ENCODE measurements at places on chromosomes 2 and 18. TPM values are rescaled to one million over a fixed set of nuclear protein-coding genes. Genes with fewer than 3 reads are reported as not detected.

The COL4A4 gene
- 0.11 TPM for total RNA-seq

The CYTIP gene
- not detected for total RNA-seq

DNA sequence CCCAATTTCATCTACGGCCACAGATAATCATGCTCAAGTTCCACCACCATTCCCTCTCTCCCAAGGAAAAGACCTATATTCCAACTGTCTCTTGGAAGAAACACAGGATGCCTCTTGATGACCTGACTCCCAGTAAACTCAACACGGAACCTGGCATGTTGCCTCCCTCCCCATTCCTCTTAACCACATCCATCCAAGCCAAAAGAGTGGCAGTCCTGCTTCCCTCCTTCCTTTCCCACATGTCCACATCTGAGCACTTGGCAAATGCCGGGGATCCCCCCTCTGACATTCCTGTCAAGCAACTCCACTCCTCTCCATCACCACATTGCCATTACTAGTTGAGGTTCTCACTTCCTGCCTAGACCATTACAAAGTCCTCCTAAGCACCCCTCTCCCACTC, 49.4 kb downstream of the PID1 start:
- H3K36me3 ChIP-seq, result no peaks in the 10 kb centered on the region
- no peak overlapping the region for H3K4me3 ChIP-seq

DNA sequence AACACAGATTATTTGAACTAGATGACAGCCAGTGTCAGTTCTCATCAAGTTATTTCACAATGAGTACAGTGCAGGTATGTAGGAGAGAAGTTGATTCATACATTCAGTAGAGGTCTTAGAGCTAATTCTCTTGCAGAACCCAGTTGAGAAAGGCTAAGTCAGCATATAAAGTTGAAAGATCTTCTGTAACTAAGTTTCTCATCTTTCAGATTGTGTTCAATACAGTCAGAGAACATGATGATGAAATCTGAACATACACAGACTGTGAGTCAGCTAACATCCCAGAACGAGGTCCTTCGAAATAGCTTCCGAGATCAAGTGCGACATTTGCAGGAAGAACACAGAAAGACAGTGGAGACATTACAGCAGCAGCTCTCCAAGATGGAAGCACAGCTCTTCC, 41.9 kb upstream of the LIMS1 start:
- H3K27ac ChIP-seq, result no peak overlapping the region
- no peaks in the 10 kb centered on the region for H3K4me1 ChIP-seq
- H3K27me3 ChIP-seq, result no peaks in the 10 kb centered on the region
- peaks cover 23% of the 10 kb centered on the region for H3K36me3 ChIP-seq

The CCDC85A gene
- total RNA-seq, result 1.9 TPM

DNA sequence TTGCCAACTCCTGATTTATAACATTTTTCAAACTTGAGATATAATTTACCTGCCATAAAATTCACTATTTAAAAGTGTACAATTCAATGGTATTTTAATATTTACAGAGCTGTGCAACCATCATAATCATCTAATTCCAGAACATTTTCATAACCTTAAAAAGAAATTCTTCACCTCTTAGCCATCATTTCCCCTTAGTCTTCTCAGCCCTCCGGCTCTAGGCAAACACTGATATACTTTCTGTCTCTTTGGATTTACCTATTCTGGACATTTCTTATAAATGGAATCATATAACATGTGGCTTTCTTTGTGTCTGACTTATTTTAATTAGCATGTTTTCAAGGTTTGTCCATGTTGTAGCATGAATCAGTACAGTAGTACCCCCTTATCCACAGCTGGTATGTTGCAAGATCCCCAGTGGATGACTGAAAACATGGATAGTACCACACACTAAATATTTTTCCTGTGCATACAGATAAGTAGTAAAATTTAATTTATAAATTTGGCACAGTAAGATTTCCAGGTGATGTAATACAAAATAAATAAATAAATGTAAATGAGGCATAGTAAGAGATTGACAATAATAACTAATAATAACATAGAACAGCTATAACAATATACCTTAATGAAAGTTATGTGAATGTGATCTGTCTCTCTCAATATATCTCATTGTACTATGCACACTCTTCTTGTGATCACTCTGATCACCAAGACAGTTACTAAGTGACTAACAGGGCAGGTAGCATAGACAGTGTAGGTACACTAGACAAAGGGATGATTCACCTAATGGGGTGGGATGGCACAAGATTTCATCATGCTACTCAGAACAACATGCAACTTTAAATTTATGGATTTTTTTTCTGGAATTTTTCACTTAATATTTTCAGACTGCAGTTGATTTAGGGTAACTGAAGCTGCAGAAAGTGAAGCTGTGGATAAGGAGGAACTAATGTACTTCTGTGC, 73.1 kb downstream of the RAB3GAP1 start:
- no peaks in the 10 kb centered on the region for H3K4me1 ChIP-seq
- H3K36me3 ChIP-seq, result peaks cover 33% of the 10 kb centered on the region
- no peak overlapping the region for H3K27ac ChIP-seq
- H3K27me3 ChIP-seq, result no peaks in the 10 kb centered on the region
- H3K4me3 ChIP-seq, result no peak overlapping the region

- peaks cover 19% of the 10 kb centered on the region for H3K4me1 ChIP-seq
- no peaks in the 10 kb centered on the region for H3K36me3 ChIP-seq
- no peak overlapping the region for H3K4me3 ChIP-seq
- no peak for DNase-seq
These were observed 166.0 kb upstream of the PIK3C3 start for GRCh38 chr18:41789001-41789400.

GRCh38 chr18:7626922-7627440, 59.9 kb downstream of the PTPRM start:
- H3K4me3 ChIP-seq, result no peak overlapping the region
- H3K27me3 ChIP-seq, result no peaks in the 10 kb centered on the region

The DNAH6 gene
- total RNA-seq, result 1.3 TPM

The DCC gene
- total RNA-seq, result 1.0 TPM

DNA sequence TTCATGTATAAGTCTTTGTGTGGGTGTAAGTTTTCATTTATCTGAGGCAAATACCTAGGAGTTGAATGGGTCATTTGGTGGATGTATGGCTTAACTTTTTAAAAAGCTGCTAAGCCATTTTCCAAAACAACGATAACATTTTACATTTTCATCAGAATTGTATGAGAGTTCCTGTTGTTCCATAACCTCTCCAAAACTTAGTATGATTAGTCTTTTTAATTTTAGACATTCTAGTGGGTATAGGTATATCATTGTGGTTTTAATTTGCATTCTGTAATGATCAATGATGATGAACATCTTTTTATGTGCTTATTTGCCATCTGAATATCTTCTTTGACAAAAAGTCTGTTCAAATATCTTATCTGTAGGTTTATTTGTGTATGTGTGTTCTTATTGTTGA, 74.4 kb upstream of the UGP2 start:
- no peaks in the 10 kb centered on the region for H3K27me3 ChIP-seq
- H3K4me1 ChIP-seq, result no peaks in the 10 kb centered on the region
- no peak overlapping the region for H3K27ac ChIP-seq
- DNase-seq, result no peak
- no peak overlapping the region for H3K4me3 ChIP-seq

- no peaks in the 10 kb centered on the region for H3K27me3 ChIP-seq
- H3K4me1 ChIP-seq, result peaks cover 2% of the 10 kb centered on the region
- H3K36me3 ChIP-seq, result no peaks in the 10 kb centered on the region
These were observed 69.3 kb upstream of the YWHAQ start for GRCh38 chr2:9700109-9700495.

GRCh38 chr18:36752929-36753865, 75.6 kb downstream of the TPGS2 start:
- H3K27ac ChIP-seq, result no peak overlapping the region
- H3K36me3 ChIP-seq, result no peaks in the 10 kb centered on the region
- no peak overlapping the region for H3K4me3 ChIP-seq
- DNase-seq, result no peak
- H3K4me1 ChIP-seq, result peaks cover 9% of the 10 kb centered on the region

DNA sequence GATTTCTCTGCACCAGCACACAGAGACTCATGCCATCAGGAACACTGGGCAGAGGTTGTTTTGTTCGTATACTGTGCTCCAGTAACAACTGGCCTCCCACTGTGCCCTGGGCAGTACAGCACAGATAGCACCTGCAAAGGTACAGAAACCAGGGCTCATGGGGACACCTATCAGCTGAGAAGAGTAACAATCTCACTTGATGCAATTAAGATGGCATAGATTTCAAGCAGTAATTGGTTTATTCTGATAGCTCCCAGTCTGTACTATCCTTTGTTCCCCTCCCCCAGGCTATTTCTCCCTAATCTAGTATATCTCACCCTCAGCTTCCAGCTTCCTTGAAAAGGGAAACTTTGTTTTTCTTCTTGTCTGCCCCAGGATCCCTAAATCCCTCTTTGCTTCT, 343.9 kb upstream of the MMADHC start:
- H3K27ac ChIP-seq, result no peak overlapping the region
- H3K27me3 ChIP-seq, result no peaks in the 10 kb centered on the region
- no peak overlapping the region for H3K4me3 ChIP-seq
- no peaks in the 10 kb centered on the region for H3K36me3 ChIP-seq
- no peaks in the 10 kb centered on the region for H3K4me1 ChIP-seq

DNA sequence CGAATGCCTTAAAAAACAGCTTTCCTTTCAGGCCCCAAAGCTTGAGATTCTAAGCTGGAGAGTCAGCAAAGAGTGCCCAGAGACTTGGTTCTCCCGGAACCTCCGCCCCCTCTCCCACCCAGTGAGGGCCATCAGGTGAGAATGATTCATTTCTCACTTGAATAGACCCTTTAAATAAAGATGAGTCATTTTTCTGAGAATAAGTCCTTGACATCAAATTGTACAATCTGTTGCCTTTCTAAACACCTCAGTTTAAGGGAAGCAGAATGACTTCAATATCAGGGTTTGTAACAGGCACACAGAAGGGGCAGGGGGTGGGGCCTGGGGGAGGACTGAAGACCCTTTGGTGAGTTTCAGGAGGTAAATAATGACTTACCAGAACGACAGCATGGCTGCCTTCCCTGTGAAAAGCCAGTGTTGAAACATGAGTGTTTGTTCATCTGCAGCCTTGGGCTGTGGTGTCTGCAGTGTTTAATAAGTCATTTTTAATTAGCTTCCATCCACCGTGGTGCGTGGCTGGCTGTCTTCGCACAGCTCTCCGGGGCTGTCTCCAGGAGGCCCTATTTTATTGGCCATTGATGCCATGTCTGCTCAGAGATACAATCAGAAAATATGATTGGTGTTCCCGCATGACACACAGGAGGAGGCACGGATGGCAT, 134.9 kb upstream of the ZNF236 start:
- H3K4me3 ChIP-seq, result no peak overlapping the region
- H3K4me1 ChIP-seq, result peaks cover 7% of the 10 kb centered on the region
- H3K36me3 ChIP-seq, result no peaks in the 10 kb centered on the region
- no peak for DNase-seq
- H3K27me3 ChIP-seq, result peaks cover 12% of the 10 kb centered on the region

DNA sequence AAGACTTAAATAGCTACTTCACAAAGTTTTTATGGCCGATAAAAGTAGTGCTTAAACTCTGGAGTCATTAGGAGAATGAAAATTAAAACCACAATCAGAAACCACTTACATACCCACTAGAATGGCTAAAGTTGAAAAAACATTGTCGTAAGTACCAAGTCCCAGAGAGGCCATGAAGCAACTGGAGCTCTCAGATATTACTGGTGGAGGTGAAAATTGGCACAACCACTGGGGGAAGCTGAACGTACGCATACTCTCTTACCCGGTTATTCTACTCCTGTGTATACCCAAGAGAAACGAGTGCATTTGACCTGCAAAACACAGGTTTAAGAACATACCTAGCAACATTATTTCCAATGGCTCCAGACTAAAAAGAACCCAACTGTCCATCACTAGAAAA, 76.5 kb upstream of the TMEM247 start:
- no peak overlapping the region for H3K4me3 ChIP-seq
- no peaks in the 10 kb centered on the region for H3K36me3 ChIP-seq
- no peak for DNase-seq
- no peaks in the 10 kb centered on the region for H3K4me1 ChIP-seq

- no peak overlapping the region for H3K4me3 ChIP-seq
- no peaks in the 10 kb centered on the region for H3K36me3 ChIP-seq
- no peak overlapping the region for H3K27ac ChIP-seq
These were observed 70.5 kb downstream of the PSMG2 start for GRCh38 chr18:12773369-12773768.

DNA sequence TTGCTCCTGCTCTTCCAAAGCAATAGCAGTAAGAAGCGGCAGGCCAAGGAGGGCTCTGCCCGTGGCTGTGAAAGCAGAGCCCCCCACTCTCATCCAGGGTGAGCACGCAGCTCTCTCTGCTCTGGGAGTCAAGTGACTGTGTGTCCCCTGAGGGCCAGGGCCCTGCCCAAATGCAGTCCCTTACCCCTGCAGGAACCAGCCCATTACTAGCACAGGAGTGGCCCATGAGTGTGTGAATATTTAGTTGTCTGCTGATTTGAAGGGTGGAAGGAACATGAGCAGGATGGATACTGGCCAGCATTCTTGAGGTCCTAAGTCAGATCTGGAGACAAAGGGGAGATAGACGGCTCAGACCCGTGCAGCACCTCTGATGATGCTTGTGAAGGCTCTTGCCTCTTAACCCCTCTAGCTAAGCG, 69.7 kb upstream of the FOSL2 start:
- H3K36me3 ChIP-seq, result no peaks in the 10 kb centered on the region
- H3K4me1 ChIP-seq, result peaks cover 27% of the 10 kb centered on the region
- no peak overlapping the region for H3K27ac ChIP-seq
- no peak overlapping the region for H3K4me3 ChIP-seq

DNA sequence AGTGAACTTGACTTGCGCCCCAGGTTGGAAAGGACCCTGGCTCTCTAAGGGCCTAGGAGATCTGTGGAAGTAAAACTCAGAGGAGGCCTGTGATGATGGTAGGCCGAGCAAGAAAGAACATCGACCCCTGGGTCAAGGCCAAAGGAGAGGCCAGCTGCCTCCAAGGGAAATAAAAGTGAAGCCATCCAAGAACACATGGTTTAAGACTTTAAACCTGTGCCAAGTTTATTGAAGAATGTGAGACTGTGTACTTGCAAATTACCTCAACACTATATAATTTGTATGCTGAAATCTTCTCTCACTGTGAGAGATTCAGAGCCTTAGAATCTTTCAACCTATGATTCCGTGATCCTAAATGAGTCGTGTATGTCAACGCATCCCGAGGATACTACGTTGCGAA, 40.7 kb upstream of the COBLL1 start:
- H3K27ac ChIP-seq, result peak overlapping the region; percentile 76
- H3K36me3 ChIP-seq, result no peaks in the 10 kb centered on the region
- no peak overlapping the region for H3K4me3 ChIP-seq
- peaks cover 36% of the 10 kb centered on the region for H3K4me1 ChIP-seq
- DNase-seq, result no peak

The TBC1D8 gene
- total RNA-seq, result 12.7 TPM

- no peak overlapping the region for H3K27ac ChIP-seq
- H3K27me3 ChIP-seq, result no peaks in the 10 kb centered on the region
- DNase-seq, result no peak
- H3K36me3 ChIP-seq, result peaks cover 18% of the 10 kb centered on the region
- H3K4me3 ChIP-seq, result no peak overlapping the region
These were observed 71.5 kb downstream of the TMEM247 start for GRCh38 chr2:46550686-46551404.

- H3K4me3 ChIP-seq, result no peak overlapping the region
- no peak overlapping the region for H3K27ac ChIP-seq
- DNase-seq, result no peak
- peaks cover 19% of the 10 kb centered on the region for H3K36me3 ChIP-seq
These were observed 80.0 kb downstream of the RHBDD1 start for GRCh38 chr2:226915846-226916360.

The CAPN13 gene
- total RNA-seq, result 0.14 TPM
